ENCODE measurements at places on chromosomes 1 and 21. TPM values are rescaled to one million over a fixed set of nuclear protein-coding genes. Genes with fewer than 3 reads are reported as not detected.

- no peak for DNase-seq
Measured at GRCh38 chr1:209643285-209644020, 8.8 kb downstream of the LAMB3 start.

The APOBEC4 gene
- not detected for total RNA-seq

GRCh38 chr1:234647758-234648157 lies 37.8 kb upstream of the IRF2BP2 start:
- DNase-seq, result no peak

The ESPN gene
- total RNA-seq, result 0.96 TPM

DNA sequence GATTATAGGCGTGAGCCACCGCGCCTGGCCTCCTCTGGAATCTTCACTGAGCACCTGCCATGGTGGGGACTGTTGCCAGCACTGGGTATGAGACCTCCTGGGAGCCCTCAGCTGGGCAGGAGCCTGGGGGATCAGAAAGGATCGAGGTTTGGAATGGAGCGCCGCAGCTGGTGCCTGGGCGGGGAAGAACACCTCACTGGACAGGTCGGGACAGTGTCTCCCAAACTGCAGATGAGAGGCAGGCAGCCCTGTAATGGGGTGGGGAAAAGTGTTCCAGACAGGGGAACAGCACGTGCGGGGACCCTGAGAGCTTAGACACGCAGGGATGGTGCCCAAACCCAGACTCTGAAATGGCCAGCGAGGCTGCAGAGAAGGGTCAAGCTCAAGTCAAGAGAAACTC lies 150.9 kb upstream of the C1orf174 start:
- DNase-seq, result no peak

The CFHR4 gene
- total RNA-seq, result not detected

DNA sequence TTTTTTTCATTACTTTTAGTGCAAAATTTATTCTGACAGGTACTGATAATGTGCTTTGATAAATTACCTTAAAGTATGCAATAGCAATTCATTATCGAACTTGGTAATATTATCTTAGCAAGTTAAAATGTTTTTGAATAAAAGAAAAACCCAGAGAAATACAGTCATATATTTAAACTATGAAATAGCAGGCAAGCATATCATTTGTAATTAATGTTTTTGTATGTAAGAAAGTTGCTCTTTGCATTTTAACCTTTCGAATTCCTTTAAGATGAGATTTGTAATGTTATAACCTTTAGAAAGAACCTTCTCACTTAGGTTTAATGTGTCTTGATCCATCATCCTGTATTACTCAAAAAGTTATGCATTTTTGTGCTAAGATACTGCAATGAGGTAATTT lies 585.6 kb downstream of the PTBP2 start:
- DNase-seq, result peak; percentile 77

DNA sequence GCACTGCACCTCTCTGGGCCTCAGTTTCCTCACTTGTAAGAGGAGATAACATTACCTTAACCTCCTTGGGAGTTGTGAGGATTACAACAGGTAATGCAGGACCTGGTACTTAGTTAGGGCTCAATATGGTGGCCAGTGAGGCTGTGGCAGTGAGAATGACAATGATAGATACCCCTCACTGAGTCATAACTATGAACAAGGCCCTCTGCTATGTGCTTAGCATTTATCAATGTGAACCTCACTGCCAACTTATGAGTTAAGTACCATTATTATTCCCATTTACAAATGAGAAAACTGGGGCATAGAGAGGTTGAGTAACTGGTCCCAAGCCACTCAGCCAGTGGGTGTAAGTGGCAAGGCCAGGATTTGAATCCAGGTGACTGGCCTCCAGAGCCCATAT lies 64.4 kb downstream of the HMGB4 start:
- DNase-seq, result peak; percentile 80

GRCh38 chr1:221439747-221440501 lies 302.0 kb downstream of the DUSP10 start:
- peak; percentile 98 for DNase-seq

GRCh38 chr1:71651214-71651613 lies 570.4 kb upstream of the ZRANB2 start:
- DNase-seq, result no peak

- DNase-seq, result no peak
Measured at GRCh38 chr1:14611792-14612191, 13.3 kb downstream of the KAZN start.

The ASH1L gene
- 31.1 TPM for total RNA-seq

GRCh38 chr1:110011527-110012041 lies 22.8 kb upstream of the STRIP1 start:
- no peak for DNase-seq

DNA sequence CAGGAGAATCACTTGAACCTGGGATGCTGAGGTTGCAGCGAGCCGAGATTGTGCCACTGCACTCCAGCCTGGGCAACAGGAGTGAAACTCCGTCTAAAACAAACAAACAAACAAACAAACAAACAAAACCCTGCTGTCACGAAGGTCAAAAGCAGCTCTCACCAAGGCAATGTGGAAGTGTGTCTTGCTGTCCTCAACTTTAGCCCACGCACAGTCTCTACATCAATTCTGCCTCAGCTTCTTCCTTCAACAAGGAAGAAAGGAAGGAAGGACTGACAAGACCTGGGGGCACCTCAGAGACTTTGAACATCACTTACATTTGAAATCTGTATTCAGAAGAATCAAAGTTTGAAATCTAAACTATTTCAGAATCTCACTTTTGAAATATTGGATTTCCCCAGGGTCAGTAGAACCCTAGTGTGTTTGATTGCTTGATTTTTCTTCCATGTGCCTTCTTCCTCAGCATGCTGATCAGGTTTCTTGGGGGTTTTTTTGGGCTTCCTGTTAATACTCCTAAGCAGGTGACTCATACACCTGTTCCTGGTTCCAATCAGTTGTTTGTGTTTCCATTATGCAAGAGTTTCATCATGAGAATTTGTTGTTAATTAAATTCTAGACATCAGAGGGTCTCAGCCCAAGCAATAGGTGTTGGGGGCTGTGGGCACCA lies 6.5 kb upstream of the CSTB start:
- no peak for DNase-seq

The TXNIP gene
- 157 TPM for total RNA-seq

Data from astrocyte (in vitro differentiated cells and primary cell).